GM18507 (cell line): ENCODE measurements at places on chromosomes 5 and 9.

- DNase-seq: no peak
These were observed 1.5 kb downstream of the STXBP1 start for GRCh38 chr9:127613583-127613954.

DNA sequence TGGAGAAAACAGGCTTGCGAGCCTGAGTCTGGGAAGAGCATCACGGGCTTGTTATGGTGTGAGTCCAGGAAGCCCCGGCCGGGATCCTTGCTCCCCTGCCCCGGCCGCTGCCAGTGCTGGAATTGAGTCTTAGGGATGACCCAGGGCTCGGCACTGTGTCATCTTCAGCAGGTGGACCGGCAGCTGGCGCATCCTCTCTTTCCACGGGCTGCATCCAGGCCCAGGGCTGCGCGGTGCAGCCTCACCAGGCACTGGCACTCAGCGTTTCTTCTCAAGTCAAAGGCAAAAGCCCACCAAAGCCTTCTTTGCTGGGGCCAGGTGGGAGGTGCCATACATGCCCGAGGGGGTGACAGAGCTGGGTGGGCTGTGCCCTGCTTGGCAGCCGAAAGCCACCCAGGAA lies 46.6 kb downstream of the COL5A1 start:
- DNase-seq: no peak

DNA sequence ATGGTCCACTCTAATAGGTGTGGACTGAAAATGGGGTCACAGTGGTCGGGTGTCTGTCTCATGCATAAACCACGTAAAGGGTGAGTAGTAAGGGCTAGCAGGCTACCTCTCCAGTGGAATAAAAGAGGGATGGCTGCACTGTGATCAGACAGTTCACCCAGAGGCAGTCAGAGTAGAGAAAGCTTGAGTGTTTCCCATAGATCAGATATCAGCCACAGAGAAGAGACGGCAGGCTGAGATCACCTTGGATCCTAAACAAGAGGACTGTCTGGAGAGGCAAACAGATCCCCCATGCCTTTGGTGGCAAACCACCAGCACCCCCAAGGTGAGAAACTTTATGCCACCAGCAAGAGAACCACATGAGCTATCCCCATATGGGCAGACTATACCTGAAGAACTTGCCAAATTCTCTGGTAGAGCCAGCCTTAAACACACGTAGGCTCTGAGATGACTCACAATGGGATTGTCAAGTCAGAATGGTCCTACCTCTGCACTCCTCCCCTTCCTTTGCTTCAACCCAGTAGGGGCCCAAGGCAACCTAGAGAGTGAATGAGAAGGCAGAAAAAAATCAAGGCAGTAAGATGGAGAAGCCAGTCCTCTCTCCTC lies 205.2 kb upstream of the MAP3K1 start:
- no peak for DNase-seq

DNA sequence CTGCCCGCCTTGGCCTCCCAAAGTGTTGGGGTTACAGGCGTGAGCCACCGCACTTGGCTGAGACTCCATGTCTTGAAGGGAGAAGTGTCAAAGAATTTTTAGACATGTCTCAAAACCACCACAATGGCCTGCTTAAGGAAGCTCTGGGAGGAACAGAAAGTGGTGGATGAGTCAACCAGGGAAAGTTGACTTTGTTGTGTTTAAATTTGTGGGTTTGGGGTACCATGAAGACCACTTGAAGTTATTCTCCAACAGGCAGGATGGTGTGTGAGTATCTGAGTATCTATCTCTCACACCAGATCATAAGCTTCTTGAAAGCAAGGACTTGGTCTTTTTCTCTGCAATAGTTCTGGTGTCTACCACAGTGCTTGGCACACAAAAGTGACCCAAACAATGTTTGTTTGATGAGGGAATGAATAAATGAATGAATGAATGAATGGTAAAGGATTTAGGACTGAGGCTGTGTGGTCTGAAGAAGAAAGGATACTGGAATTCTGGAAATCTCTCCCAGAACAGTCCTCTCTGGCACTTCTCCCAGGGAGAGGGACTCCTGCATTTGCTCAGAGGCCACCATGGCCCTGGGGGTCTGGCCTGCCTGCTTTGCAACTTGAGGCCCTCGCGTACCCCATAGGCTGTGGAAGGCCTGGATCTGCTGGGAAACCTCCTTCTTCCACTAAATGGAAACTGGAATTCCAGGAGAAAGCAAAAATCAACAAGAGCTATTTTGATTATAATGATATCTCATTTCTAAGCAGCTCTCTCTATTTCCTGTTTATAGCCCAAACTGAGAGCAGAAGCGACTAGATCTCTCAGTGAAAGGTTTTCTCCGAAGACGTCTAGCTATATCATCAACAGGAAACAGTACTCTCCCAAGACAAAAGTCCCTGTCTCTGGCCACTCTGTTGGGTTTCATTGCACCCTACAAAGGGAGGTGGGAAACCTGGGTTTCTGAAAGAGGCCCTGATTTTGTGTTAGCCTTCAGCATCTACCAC lies 187.9 kb downstream of the PALM2AKAP2 start:
- no peak for DNase-seq

DNA sequence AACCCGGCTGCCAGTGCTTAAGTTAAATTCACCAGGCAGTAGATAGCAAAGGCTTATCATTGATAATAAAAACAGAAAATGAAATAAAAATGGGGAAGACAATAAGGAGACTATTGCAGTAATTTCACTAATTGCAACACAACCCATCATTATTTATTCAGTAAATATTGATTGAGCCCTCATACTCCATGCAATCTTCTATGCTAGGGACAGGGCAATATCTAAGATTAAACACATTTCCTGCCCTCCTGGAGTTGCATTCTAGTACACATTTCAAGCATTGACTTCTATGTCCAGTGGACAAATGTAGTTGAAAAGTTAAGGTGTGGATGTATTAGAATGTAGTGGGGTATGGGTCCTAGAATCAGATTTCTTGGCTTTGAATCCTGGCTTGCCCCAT lies 12.8 kb downstream of the MEGF10 start:
- no peak for DNase-seq

GRCh38 chr9:37914154-37914551 lies 10.2 kb upstream of the SLC25A51 start:
- DNase-seq: no peak

GRCh38 chr5:138565100-138565821 lies 9.9 kb downstream of the HSPA9 start:
- no peak for DNase-seq

DNA sequence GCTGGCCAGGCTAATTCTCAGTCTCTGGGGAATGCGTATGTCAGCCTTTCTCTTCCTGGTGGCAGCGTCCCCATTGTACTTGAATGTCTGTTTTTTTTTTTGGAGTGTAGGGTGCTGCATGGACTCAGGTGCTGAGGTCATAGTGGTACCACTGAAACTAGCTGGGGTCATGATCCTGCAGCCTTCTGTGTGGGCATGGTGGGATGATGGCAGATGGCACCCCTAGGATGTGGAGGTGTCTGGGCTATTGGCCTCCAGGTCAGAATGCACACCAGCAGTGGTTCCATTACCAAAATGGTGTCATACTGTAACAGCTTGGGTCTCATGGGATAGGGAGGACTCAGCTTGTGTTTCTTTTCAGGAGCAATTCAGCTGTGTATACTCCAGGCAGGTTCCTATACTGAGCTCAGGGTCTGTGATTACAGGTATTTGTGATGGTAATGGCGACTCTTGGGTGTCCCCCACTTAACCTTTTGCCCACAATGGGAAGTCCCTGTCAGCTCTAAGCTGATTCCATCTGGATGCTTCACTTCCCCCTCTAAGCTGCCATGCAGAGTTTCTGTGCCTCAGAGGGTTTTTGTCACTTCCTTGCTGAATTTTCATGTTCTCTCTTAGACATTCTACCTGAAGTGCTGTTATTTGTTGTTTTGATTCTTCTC lies 17.9 kb downstream of the HSD17B4 start:
- no peak for DNase-seq

GRCh38 chr5:96288166-96288844 lies 144.7 kb downstream of the PCSK1 start:
- DNase-seq: no peak

- DNase-seq: no peak
These were observed 21.8 kb upstream of the JAKMIP2 start for GRCh38 chr5:147804334-147804733.

DNA sequence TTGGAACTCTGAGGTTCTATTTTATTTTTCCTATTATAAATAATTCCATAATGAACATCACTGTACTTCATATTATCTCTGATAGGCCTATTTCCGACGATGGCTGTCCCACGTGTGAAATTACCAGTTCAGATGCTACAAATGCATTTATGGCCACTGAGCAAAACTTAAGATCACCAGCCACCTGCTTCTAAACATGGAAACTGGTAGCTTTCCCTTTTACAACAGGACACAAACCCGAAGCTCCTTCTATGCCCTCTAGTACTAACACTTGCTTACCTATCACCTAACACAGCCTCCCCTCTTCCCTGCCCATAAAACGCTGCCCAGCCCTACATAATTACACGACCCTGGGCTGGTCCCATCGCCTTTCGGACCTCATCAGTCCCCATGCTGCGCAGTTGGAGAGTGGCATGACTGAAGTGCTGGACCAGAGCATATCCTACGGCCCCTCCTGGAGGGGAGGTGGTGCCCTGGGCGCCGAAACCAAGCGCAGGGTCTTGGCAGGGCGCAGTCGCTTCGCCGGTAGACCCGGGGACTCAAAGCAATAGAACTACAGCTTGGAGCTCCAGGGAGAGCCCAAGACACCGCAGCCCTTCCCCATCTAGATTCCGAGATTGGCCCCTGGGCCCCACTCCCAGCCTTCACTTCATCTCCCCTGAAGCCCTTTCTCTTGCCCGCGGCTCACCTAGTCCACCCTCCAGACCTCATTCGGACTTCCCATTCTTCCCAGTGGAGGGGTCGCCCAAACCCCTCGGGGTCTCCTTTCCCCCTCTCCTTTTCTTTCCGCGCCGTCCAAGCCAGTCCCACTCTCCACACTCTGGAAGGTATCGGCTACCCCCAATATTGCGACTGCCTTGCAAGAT lies 1.0 kb upstream of the SAP30L start:
- no peak for DNase-seq

DNA sequence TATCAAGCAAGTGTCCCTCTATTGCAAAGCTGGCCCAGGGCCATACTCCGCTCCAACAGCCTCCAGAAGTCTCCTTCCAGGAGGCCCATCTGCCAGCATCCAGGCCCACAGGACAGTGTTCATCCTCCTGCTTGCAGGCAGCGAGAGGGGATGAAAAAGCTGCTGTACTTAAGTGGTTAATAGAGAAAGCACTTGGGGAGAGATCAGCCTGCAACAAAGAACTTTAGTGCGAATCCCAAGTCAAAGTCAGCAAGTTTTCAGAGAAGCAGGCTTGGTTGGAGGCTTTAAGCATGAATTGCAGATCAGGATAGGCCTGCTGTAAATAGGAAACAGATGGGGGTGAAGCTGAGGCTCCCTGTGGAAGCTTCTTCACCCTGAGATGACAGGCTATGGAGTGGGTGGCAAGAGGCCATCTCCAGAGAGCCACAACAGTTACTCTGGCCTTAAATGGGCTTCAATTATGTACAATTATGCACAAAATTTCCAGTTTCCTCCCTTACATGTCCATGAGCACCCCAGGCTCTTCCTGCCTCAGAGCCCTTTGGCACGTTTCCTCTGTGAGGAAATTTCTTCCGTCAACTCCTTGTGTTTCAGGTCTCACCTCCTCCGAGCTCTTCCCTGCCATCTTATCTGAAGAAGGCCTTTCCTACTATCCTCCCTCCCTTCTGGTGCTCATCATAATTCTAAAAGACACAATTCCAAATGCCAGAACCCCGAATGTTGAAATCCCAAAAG lies 98.0 kb upstream of the NR3C1 start:
- no peak for DNase-seq

GRCh38 chr5:23884405-23885031 lies 377.1 kb downstream of the PRDM9 start:
- DNase-seq: no peak

DNA sequence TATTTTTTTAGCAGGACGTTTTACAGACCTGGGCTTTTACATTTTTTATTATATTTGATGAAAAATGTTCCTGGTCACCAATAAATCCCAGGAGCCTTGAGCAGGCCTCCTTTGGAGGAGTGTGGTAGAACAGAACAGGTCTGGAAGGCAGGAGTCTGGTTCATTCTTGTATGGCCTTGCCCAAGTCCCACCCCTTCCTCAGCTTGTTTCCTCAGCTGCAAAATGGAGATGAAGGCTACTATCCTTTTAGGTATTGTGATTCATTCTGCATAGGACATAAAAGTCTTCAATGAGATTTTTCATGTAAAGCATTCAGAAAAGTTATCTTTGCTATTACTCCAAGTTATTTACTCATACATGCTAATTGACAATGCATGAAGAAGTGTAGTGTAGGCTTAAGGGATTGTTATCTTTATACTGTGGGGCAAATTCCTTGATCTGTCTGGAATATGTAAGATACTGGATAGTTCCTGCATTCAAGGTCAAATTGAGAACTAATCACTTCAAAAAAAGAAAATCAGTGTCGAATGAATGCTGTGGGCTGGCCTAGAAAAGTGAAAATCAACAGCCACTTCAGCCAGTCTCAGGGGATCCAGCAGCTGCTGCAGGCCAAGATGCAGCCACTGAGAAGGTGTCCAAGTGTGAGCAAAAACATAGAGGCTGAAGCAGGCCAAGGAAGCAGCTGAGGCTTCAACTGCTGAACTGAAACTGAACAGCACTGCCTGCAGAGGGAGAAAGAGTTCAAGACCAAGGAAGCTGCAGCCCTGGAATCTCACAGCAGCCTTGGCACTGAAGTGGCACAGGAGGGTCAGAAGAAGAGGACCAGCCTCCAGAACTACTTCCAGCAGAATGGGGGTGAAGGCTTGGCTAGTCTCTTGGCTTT lies 15.5 kb upstream of the SLC36A3 start:
- DNase-seq: peak; percentile 8

- DNase-seq: no peak
These were observed 88.1 kb downstream of the PCSK1 start for GRCh38 chr5:96344678-96345577.

DNA sequence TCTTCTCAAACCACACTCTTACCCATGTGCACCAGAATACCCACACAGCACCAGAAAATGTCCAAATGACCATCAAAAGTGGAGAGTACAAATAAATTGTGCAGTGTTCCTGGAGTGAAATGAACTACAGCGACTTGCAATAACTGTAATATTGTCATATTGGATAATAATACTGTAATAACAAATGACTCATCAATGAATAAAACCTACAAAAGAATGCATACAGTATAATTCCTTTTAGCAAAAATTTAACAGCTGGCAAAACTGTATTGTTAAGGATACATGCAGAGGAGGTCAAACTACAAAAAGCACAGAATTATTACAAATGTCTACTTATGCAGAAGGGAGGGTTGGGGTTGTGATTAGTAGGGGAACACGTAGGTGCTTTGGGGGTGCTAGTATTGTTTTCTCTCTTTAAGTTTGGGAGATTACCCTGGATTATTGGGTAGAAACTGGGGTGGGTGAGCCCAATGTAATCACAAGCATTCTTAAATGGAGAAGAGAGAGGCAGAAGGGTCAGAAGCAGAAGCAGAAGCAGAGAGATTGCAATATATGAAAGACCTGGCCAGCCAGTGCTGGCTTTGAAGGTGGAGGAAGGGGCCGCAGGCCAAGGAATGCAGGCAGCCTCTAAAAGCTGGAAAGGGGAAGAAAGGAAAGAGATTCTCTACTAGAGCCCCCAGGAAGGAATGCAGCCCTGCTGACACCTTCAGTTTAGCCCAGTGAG lies 21.8 kb downstream of the IRF1 start:
- no peak for DNase-seq

GRCh38 chr9:6330958-6331634 lies 2.9 kb downstream of the TPD52L3 start:
- DNase-seq: no peak

GRCh38 chr5:168714046-168714445 lies 134.9 kb upstream of the PANK3 start:
- no peak for DNase-seq
